Caco-2 (cell line): ENCODE measurements at places on chromosomes 4 and X. TPM values are rescaled to one million over a fixed set of nuclear protein-coding genes. Genes with fewer than 3 reads are reported as not detected.

The PLXNB3 gene
- total RNA-seq, result 0.16 TPM in 1 of 2 replicates, not detected in the other

The GPC3 gene
- 233 and 266 TPM in 2 replicates for total RNA-seq

The GPR119 gene
- 0.29 TPM in 1 of 2 replicates, not detected in the other for total RNA-seq

The GPC4 gene
- 1.0 and 1.2 TPM in 2 replicates for total RNA-seq

The TASL gene
- not detected in 2 replicates for total RNA-seq

The ANXA3 gene
- 327 and 361 TPM in 2 replicates for total RNA-seq

The EDA2R gene
- not detected in 2 replicates for total RNA-seq

The TMPRSS11F gene
- not detected in 2 replicates for total RNA-seq

The RTL3 gene
- not detected in 2 replicates for total RNA-seq
